Activated CD4-positive, alpha-beta memory T cell treated with anti-CD3 and anti-CD28 coated beads for 36 hours (primary cell): ENCODE measurements at places on chromosomes 16 and 17. TPM values are rescaled to one million over a fixed set of nuclear protein-coding genes. Genes with fewer than 3 reads are reported as not detected.

Gene C16orf92
- not detected for total RNA-seq

Gene CORO6
- 22.1 TPM for total RNA-seq

Gene PRSS33
- total RNA-seq: not detected

Gene P2RX5
- 37.6 TPM for total RNA-seq

Gene KRTAP4-3
- not detected for total RNA-seq

Gene CALB2
- not detected for total RNA-seq

Gene PRR29
- 3.4 TPM for total RNA-seq

Gene QPRT
- 9.7 TPM for total RNA-seq

Gene LITAFD
- total RNA-seq: not detected

Gene PFAS
- 105 TPM for total RNA-seq

Gene ANKS3
- 11.7 TPM for total RNA-seq

Gene CAVIN1
- 2.5 TPM for total RNA-seq

Gene KRTAP2-4
- not detected for total RNA-seq

Gene IKZF3
- 51.2 TPM for total RNA-seq

Gene ZSCAN10
- 0.19 TPM for total RNA-seq

Gene CA7
- not detected for total RNA-seq

Gene CCL2
- not detected for total RNA-seq

Gene CCL16
- not detected for total RNA-seq

Gene SLC16A5
- 7.7 TPM for total RNA-seq

Gene SDK2
- 0.05 TPM for total RNA-seq

Gene SOX15
- total RNA-seq: not detected

Gene PRR15L
- total RNA-seq: not detected

Gene ESRP2
- 0.59 TPM for total RNA-seq

Gene ACAP1
- 391 TPM for total RNA-seq

Gene ABAT
- 10.0 TPM for total RNA-seq

Gene KRT12
- total RNA-seq: not detected

Gene SMTNL2
- total RNA-seq: not detected

Gene BCL7C
- 25.7 TPM for total RNA-seq

Gene KRT33B
- not detected for total RNA-seq

Gene RDM1
- 10.6 TPM for total RNA-seq

Gene CCL3
- 981 TPM for total RNA-seq

Gene PPY
- total RNA-seq: 0.90 TPM

Gene CHRNE
- total RNA-seq: 0.45 TPM

Gene MTHFSD
- 19.0 TPM for total RNA-seq

Gene CD300E
- total RNA-seq: not detected

Gene CCL22
- total RNA-seq: 1.7 TPM

Gene TPSAB1
- total RNA-seq: not detected

Gene CRHR1
- not detected for total RNA-seq
